ENCODE measurements at places on chromosomes 5 and 9.

GRCh38 chr5:140297283-140297682 lies 5.6 kb downstream of the PFDN1 start:
- DNase-seq = no peak

- no peak for DNase-seq
These were observed 116.1 kb downstream of the ARL15 start for GRCh38 chr5:54194318-54194717.

DNA sequence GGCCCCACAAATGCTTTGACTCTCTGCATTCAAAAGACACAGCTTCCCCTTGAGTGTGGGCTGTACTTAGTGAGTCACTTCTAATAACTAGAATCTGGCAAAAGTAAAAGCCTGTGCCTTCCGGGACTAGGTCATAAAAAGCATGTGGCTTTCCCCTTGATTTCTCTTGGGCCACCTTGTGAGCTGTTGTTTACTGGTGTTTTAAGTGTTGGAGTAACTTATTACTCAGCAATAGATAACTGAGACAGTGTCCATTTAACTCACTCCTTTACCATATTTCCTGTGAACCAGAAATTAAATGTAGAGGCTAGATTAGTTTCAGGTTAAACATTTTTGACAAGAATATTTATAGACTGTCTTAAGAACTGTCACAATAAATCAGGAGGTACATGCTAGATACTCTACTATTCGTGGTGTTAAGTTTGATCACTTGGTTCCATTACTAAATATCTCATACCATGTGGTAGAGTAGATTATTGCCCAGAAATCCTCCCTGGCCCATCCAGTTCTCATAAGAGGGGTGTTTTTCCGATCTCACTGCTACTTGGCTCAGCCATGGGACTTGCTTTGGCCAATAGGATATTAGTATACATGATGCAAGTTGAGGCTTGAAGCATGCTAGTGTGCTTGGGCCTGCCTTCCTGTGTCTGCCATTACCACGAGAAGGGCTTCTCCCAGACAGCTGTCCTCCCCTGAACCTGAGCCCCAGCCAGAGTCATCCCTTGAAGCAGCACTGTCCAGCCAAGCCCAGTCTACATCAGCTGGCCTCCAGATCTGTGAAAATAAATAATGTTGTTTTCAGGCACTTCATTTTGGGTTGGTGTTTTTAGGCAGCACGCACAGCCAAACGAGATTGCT lies 10.4 kb upstream of the CMBL start:
- DNase-seq = no peak

- no peak for DNase-seq
These were observed 293.6 kb downstream of the KCTD16 start for GRCh38 chr5:144464306-144464705.

DNA sequence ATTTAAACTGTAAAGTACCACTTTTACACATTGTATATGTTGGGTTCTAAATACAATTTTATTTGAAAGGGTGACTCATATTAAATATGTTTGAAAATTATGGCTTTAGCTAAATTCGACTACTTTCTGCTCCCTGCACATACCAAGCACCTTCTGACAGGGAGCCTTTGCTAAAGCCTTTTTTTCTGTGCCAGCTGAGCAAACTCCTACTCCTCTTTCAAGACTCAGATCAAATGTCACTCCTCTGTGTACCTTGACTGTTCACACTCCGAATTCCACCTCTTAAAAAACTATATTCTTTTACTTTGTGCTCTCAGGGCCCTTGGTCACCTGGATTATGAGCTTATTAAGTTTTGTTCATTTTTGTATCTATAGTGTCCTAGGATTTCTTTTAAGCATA lies 6.5 kb upstream of the OXCT1 start:
- peak; percentile 31 for DNase-seq
